ENCODE measurements at places on chromosomes 6 and 20.

DNA sequence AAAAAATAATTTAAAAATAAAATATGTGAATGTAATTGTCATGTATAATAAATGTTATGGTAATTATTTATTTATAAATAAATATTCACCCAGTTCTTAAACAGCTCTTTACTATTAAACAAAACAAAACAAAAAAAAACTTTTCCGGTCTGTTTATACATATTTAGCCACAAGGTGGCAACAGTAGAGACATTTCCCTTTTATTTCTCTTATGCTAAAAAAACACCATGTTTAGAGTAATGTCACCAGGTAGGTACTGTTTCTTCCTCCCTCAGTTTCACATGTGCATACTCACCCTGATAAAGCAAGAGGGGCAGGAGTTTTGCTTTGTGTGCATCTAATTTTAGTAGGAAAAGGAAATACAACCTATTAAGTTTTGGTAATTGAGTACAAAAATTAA is 610.4 kb upstream of the IMPG1 start:
- DNase-seq, result no peak

DNA sequence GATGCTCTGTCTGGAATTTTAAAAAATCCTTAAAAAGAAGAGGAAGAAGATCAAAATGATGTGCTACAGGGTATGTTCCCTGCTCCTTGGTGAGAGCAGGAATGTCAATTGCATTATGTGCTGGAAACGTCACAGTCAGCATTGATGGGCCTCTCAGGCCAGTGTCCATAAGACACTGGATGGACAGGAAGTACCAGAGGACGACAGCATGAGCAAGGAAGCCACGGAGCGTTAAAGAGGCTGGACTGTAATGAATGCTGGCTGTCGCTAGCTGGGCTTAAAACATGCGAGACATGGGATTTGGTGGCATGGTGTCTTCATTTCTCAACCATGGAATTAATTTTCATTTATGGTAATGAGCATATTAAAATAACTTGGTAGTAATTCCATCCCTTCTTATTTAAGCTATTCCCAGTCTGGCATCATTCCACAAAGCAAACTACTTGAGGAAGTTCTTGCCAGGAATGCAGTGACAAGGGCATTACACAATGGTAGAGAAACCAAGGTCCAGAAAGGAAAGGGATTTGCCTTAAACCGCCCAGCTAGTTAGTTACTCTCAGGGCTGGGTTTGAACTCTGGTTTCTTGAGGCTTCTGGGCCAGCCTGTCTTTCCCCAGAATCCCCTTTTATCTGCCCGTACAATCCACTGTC is 166.6 kb upstream of the SOX4 start:
- DNase-seq, result no peak

DNA sequence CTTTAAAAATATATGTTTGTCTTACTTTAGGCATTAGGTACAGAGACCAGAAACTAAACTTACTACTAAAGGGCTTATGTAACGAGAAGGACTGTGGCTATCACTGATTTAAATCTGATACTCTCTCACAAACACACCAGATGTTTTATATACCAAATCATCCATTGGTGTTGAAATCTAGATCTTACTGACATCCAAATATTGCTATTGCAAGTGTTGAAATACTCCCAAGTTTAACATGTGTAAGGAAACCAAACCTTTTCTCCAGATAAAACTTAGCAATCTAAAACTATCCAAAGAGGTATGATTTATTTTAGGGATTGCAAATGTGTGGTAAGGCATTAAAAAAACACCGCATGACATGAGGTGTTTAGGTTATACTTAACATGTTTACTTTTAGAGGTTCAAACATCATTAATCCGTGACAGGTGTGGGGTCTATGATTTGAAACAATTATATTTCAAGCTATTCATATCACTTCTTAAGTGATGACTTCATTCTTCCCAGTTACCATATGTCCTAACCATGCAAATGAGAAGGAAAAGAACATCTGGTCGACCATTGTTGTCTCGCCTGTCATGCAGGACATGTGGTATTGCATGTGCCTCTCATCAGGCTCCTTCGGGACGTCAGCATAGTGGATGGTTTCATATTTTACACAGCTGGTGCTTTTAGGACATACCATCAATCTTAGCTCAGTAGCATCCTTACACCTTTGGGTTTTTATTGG is 168.3 kb upstream of the SPACA1 start:
- DNase-seq, result no peak

GRCh38 chr6:86192123-86192522 is 549.4 kb upstream of the SYNCRIP start:
- DNase-seq, result no peak

DNA sequence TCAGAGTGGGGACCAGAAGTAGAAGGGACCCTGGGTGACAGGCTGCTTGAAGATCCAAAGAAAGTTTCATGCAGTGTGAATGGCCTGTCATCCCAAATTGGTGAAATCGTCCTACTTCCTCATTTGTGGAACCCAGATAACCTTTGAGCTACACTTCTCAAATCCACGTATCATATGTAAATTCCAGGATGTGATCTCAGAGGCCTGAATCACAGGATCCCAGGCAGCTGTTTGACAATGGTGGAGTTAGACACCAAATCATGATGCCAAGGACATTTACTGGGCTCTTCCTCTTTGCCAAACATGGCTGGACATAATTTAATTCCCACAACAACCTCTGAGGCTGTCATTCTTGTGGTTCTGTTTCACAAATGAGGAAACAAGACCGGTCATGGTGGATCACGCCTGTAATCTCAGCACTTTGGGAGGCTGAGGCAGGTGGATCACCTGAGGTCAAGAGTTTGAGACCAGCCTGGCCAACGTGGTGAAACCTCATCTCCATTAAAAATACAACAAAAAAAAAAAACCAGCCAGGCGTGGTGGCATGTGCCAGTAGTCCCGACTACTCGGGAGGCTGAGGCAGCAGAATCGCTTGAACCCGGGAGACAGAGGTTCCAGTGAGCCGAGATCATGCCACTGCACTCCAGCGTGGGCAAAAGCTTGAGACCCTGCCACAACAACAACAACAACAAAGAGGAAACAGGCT is 39.9 kb upstream of the TTPAL start:
- DNase-seq, result no peak

DNA sequence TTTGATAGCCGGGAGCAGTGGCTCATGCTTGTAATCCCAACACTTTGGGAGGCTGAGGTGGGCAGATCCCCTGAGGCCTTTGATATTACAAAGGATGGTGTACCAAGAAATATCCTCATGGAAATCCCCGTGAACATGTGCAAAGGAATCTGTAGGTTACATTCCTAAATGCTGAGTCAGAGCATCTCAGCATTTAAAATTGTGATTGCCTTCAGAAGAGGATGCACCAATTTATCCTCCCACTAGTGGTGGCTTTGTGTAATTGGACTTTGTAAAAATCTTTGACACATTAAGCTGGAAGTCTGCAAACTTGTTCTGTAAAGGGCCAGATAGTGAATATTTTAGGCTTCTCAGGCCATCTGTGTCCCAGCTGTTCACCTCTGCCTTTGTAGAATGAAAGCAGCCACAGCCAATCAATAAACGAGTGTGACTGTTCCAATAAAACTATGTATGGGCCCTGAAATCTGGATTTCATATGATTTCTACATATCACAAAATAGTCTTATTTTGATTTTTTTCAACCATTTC is 11.8 kb downstream of the TMEM14B start:
- DNase-seq, result no peak

DNA sequence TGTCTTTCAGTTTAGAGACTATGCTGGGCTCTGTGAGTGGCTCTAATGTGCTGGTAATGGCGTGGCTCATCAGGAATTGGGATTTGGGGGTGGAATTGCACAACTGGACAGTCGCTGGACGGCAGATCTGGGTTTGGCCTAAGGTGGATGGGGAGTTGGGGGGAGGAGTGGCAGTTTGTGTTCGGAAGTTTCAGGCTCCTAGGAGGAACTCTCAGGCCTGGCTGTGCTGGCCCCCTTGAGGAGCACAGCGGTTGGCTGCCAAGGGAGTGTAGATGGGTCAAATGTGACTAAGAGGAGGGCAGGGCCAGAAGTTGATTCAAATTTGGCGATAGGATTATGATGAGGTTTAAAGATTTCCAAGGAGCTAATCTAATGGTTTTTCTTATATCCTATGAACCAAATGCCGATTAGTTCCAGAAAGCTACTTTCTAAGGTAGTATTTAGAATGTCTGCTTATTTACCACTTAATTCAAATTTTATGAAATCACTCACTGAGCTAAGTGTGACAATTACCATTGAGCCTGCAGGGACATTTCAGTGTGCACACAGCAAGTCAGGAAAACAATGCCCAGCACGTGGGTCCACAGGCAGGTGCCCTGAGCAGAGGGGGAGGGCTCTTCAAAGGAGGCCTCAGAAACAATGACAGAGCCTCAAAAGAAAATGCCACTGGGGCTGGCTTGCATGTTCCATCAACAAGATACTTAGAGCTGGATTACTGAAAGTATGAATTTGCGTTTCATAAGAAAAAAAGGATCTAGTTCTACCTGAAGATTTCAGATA is 111.0 kb downstream of the GJA10 start:
- no peak for DNase-seq

DNA sequence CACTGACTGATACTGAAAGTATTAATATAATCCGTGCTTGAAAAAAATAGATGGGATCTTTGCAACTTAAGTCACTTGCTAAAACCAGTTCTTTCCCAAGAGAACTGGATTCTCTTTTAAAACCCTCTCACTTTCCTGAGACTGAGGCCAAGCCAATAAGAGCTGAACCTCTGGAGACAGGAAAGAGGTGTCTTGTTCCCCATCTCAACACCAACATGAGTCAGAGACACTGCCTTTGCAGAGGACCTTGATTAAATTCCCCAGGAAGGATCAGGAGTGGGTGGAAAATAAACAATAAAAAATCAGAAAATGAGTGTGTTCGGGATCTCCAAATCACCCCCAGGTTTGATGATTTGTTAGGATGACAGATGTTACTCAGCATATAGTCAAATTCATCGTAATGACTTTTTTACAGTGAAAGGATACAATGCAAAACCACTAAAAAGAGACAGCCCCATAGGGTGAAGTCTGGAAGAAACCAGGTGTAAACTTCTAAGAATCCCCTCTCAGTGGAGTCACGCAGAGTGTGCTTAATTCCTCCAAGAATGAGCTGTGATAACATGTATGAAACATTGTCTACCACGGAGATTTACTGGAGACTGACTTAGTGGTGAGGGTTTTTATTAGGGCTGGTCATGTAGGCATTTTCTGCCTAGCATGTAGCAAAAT is 122.8 kb upstream of the BEND3 start:
- no peak for DNase-seq

GRCh38 chr6:150458579-150458978 is 89.8 kb downstream of the IYD start:
- DNase-seq, result no peak

DNA sequence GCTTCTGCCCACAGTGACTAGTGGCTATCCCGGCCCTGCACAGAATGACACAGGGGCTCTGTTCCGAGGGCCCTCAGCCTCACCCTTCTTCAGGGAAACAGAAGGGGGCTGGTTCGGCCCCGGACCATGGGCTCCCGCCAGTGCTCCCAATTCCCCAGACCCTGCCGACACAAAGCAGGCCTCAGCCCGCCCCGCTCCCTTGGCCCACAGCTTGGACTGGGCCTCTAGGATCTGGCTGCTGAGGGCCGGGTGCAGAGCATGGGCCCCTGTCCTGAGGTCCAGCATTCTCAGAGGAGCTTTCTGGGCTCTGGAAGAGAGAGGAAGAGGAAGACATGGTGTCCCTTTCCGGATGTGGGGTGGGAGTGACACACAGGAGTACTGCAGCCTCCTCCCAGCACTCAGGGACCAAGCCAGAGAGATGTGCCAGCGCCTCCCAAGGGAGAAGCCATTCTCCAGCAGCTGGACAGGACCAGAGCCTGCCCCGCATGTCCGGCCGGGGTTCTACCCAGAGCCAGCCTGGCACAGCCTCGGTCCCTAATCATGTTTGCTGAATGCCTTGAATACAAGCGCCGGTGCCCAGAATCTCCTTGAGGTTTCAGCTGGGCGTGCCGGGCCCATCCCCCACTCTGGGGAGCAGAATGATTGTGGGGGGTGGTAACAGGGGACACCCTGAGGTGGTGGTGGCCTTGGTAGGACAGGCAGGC is 23.9 kb downstream of the C20orf203 start:
- no peak for DNase-seq

- DNase-seq, result no peak
These were observed 192.0 kb downstream of the GRIK2 start for GRCh38 chr6:101585501-101585900.

GRCh38 chr6:29424168-29424567 is 9.4 kb downstream of the OR12D1 start:
- DNase-seq, result no peak

DNA sequence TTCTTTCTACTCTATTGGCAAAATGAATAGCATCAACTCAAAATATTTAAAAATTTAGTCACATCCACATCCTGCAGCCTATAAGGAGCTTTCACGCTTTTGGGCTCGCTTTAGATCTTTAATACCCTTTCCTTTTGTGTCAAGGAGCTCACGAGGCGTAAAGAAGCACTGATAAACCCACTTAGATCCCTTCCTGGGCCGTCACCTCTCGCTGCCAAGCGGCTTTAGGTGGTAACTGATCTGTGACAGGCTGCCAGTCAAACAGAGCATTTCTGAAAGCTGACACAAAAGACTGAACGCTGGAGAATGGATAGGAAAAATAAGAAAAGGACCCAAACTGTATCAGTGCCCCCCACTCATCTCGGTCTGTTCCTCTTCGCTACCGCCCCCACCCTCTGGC is 385.7 kb upstream of the MMS22L start:
- DNase-seq, result no peak

- peak; percentile 34 for DNase-seq
These were observed 3.1 kb upstream of the INSM1 start for GRCh38 chr20:20364593-20365479.

- no peak for DNase-seq
These were observed 20.3 kb downstream of the ASXL1 start for GRCh38 chr20:32378461-32378860.

DNA sequence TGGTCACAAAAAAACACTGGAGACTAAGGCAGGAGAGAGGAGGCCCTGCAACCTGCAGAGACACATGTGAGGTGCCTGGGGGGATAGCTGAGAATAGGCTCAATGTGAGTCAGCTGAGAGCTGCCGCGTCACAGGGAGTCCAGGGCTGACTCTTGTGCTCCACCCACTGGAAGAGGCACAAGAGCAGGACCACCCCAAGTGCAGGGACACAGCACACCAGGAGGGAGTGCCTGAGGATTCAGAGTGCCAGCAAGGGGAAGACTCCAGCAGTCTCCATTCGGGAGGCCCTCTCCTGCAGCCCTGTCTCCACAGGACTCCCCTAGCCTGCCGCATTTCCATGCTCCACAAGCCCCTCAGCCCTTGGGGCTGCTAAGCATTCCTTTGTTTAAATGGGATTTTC is 105.5 kb downstream of the HUS1B start:
- DNase-seq, result no peak

GRCh38 chr6:44020148-44020547 is 107.1 kb downstream of the MRPL14 start:
- DNase-seq, result no peak

DNA sequence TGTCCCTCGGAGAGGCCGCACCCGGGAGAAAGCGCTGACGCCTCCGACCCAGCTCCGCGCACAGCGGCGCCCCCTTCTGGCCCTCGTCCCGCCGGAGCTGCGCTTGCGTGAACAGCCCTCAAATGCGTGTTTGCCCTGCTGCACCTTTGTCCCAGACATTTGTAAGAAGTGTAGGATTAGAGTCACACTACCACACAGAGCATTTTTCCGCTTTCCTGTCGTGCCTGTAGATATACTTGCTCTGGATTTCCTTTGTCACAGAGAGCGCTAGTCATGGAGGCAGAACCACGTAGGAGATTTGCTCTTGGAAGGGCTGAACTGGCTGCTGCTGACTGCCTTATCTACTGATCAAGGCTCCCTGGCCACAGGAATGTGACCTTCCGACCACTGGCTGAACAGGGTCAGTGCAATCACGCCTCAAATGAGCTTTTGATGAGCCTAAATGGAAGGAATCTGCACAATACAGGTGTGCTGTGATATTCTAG is 62.3 kb downstream of the PAX1 start:
- no peak for DNase-seq

- DNase-seq, result no peak
These were observed 1.1 kb downstream of the PPP1R18 start for GRCh38 chr6:30685157-30686008.
